ENCODE measurements at places on chromosomes 12 and 14.

DNA sequence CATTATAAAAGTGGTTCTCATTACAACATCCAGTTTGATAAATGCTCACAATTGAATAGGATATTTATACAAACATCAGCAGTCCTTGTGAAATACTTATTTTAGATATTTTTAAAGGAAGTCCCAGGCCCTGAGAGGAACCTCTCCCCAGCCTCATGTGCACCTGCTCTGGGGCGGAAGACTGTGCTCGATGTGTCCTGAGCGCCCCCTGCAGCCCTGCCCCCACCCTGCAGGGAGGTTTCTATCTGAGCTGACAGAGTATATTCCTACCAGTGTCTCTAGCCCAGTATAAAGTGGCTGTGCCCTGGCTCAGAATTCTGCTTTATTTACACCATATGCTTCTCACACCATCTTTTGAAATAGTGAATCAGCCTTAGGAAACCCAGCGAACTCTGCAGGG is 1349.1 kb downstream of the TMEM121 start:
- peak; percentile 33 for DNase-seq

- peak; percentile 7 for DNase-seq
Measured at GRCh38 chr12:91947459-91947858, 198.2 kb downstream of the BTG1 start.

DNA sequence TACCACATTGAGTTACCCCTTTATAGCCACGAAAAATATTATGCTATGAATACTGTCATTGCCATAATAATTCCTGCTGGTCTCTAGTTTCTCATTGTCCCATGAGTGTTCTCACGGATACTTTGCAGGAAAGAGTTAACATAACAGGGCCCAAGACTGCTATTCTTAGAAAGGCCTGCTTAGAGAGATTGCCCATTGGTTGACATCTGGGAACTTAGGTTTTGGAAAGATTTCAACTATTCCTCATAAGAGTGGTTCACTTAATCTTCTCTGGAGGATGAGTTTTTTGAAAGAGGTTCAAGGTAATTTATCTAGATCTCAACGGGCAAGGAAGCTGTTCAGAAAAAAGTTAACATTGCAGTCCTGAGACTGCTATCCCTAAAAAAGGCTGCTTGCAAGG is 18.4 kb upstream of the PRPF39 start:
- DNase-seq, result no peak

GRCh38 chr12:131947482-131948027 is 2.2 kb upstream of the EP400 start:
- peak; percentile 11 for DNase-seq

DNA sequence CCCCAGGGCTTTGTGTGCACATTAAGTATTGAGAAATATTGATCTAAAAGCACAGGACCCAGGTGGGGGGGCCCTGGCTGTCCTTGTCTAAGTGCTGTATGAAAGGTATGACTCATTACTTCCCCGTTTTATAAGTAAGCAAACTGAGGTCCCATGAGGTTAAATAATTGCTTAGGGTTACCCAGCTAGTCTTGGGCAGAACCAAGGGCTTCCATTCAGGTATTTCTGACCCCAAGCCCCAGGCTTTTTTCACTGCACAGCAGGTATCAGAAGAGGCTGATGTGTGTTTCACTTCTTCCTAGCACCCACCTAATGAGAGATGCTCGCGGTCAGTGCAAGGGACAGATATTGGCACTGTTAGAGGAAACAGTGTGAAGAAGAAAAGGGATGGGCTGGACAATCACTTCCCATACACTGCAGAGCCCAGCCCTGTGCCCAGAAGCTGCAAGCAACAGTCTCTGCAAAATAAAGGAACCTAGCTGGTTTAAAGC is 4.7 kb upstream of the TC2N start:
- no peak for DNase-seq

GRCh38 chr14:39267608-39268005 is 33.9 kb downstream of the MIA2 start:
- peak; percentile 61 for DNase-seq

DNA sequence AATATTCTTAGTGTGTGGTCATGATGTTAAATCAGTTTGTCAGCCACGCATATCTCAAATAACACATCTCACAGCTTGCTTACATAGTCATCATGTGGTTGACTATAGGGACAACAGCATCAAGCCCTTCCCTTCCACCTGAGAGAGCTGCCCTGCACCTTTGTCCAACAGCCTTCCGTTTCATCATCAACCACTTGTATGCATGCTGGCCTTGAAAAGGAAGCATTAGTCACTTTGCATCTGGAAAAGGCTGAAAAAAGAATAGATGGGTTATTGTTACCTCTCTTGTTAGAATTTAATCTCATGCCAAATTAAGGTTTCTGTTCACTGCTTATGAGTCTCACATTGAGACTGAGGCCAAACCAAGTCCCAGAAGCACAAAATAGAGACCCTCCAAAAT is 1586.5 kb upstream of the SEL1L start:
- DNase-seq, result no peak

- DNase-seq, result no peak
Measured at GRCh38 chr14:54483846-54484245, 4.9 kb downstream of the GMFB start.

- no peak for DNase-seq
Measured at GRCh38 chr14:96267336-96267735, 11.3 kb downstream of the BDKRB1 start.

DNA sequence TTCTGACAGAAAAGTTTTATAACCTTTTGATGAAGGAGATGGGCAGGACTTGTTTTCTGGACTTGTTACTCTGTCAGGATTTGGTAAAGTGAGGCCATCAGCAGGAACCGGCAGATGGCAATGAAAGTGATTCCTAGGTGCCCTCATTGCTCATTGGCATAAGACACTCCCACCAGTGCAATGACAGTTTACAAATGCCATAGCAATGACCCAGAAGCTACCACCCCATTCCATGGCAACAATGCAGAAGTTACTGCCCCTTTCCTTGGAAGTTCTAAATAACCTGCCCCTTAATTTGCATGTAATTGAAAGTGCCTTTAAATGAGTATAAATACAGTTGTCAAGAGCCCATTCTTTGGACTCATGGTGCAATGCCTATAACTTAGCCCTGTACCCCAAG is 222.6 kb downstream of the CEP128 start:
- DNase-seq, result no peak

DNA sequence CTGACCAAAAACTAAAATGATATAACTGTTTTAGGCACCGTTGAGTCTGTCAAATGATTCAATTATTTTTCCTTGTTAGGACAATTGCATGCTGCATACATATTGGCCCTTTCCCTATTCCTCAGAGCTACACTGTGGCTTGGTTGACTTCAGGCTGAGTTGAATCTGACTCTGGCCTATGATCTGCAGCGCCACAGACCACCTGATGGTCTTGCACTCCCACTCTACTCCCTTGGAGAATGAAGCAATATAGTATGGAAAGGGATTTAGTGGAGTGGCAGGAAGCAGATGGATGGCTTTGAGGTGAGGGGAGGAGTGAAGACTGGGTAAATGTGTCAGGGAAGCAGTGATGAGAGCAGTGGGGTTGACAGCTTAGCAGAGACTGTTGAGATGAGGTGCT is 579.0 kb upstream of the STXBP6 start:
- no peak for DNase-seq

- no peak for DNase-seq
Measured at GRCh38 chr12:3432176-3432742, 58.7 kb upstream of the PRMT8 start.

DNA sequence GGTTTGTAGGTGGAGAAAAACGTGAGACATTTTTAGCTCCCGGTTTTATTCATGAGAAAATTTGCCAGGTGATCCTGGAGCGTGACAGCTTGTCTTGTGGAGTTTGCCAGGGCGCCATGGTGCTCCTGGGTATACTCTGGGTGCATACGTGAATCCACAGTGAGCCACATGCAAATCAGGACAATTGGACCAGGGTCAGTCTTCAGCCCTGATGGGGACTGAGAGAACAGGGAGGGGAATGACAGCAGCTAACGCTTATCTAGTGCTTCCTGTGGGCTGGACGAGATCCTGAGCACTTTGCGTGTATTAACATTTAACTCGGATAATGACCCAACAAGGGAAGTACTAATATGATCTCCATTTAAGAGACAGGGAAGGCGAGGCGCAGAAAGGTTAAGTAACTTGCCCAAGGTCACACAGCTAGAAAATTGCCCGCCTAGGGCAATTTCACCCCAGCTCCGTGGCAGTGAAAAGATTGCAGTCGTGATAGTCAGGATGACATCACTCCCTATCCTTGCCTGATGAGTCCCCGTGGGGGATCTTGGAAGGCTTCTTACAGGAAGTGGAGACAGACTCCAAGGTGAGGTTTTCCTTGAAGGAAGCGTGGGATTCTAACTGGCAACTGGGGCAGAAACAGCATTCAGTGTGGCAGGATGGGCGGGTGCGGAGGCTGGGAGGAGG is 118.4 kb upstream of the NCOR2 start:
- DNase-seq, result no peak

GRCh38 chr12:67927815-67928214 is 61.4 kb upstream of the IFNG-AS1 start:
- DNase-seq, result no peak

DNA sequence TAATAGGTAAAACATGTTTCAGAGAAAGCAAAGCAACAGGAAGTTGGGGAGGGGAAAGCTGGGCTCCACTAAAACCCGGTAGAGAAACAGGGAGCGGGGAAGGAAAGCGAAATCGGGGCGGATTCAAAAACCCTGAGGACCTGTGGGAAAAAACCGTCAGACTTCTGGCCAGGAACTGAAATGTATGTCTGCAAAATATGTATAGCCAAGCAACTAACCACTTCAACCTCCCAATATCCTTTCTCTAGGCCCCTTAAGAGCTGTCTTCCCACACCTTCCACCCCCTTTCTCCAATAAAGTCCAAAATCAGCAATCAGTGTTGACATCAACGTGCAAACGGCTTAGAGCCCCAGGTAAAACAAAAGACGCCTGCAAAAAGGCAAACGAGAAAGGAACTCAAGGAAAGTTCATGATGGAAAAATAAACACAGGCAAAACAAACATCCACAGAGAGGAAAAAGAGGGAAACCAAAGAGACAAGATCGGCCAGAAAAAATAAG is 32.8 kb downstream of the SIX1 start:
- DNase-seq, result no peak

DNA sequence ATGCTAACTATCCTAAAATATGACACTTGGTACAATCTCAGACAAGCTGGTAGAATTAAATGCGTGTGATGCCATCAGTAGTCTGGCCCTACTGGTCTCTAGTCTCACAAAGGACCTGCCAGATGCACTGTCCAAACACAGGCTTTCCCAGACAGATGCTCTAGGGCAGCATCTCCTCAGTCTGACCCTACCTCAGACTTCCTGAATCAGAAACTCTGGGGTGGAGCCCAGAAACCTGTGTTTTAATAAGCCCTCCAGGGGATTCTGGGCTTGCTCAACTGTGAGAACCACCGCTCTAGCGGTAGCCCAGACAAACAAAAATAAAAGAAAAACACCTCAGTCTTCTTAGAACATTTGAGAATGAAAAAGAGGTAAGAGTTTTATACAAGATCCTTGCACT is 48.0 kb downstream of the BDKRB1 start:
- no peak for DNase-seq

DNA sequence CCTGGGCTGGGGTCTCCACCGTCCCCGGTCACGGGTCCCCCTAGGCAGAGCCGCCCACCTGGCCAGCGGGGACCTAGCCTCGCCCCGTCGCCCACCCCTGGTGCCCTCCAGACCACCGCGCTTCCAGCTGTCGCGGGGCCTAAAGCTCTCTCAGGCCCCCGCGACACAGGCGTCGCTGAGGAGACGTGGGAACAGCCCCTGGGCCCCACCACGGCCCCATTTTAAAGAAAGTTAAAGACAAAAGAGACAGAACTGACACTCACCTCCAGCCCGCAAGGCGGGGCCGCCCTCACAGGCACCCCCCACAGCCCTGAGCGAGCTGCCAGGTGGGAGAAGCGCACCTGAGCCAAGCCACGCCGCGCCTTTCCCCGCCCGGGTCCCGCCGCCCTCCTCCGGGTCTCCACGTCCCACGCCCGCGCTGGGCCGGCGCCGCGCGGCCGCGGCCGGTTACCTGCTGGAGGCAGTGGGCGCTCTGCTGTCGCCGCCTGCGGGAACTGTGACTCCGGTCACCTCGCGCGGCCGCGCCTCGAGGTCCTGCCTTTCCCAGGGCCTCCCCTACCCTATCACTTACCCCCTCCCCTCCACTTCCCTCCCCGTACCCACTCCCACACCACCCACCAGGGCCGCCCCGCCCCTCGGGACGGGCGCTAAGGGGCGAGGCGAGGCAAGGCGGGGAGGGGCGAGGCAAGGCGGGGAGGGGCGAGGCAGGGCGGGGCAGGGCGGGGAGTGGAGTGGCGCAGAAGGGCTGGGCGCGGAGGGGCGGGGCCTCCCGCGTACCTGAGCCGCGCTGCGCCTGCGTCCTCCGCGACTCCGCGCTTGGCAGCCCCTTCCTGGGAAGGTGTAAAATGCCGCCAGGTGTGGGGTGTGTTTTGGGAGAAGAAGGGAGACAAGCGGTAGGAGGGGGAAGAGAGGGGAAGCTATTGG is 31.2 kb downstream of the TC2N start:
- DNase-seq, result peak; percentile 95

DNA sequence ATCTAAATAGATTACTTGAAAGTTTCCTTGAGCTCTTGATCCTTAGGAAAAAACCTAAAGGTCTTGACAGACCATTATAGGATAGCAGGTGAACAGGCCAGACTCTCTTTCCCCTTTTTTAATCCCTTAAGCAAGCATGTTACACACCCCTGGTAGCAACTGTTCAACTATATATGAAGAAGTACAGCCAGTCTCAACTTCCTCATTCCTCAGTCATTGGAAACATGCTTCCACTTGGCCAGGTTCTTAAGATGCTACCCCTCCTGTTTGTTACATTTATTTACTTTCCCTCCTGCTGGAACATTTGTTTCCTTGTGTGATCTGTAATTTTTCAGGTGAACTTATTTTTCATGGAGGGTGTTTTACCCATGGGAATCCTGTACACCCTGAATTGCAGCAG is 124.1 kb downstream of the ARMH4 start:
- DNase-seq, result no peak

- DNase-seq, result no peak
Measured at GRCh38 chr12:116996093-116996492, 85.3 kb downstream of the FBXW8 start.

- no peak for DNase-seq
Measured at GRCh38 chr12:70576341-70577282, 60.6 kb downstream of the PTPRB start.

DNA sequence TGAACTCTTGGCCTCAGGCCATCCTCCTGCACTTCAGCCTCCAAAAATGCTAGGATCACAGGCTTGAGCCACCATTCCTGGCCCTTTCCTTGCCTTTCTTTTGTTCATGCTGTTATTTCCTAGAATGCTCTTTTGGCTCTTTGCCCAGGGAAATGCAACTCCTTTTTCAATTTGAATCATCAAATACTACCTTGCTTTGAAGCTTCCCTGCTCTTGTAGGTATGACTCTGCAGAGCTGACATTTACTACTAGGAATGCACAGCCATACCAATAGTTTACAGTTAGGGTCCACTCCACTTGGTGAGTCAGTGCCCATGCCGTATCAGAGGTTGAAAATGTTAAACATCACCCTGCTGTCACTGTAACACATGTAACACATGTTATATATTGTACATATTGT is 107.0 kb upstream of the CRY1 start:
- DNase-seq, result no peak

DNA sequence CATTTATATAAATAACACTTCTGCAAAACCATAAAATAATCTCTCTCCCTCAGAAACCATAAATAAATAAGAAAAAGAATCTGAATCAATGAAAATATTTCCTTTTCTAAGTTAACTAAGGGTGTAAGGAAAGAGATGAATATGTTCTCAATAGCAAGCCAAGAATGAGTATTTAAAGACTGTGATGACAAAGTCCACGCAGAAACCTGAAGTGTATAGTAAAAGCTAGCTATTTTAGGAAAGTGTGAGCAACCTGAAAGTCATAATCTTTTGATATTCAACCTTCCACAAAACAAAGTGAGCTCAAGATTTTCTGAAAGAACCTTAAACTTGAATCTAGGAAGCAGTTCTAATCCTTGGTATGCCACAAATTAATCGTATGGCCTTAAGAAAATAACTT is 15.9 kb downstream of the EIF2S3B start:
- no peak for DNase-seq
